Ascending aorta (tissue), 2 donors: ENCODE measurements at places on chromosomes 11 and 22.

DNA sequence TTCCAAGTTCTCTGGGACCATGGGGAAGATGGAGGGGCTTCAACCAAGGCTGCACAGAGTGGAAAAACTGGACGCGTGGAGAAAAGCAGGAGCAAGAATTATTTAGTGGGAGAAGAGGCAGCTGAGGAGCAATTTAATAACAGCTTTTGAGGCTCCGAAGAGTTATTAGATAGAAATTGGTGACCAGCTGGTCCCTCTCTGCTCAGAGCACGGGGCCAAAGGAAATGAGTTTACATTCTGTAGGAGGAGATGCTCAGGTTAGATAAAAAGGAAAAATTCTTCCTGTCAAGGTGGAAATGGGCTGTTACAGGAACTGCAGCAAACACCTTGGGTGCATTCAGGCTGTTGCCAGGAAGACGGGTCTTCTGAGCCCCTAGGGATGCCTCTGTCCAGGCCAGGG lies 47.0 kb upstream of the GALNT18 start:
- DNase-seq, result no peak

GRCh38 chr22:30421695-30422480 lies 3.7 kb upstream of the MTFP1 start:
- DNase-seq, result no peak

DNA sequence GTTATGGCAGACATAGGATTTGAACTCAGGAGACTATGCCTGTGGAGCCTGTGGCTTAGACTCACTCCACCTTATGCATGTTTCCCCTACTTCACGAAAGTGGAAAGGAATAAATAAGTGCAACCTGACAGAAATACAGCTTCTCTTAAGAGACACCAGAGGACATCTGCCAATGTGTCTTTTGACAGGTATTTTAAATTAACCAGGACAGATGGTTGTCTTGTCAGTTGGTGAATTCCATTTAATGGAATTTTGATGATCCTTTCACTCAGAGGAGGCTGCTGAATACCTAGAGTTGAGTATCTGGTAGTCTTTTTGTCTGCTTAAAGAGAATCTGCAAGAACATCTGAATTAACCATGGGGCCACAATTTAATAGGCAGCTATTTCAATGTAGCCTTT lies 46.1 kb downstream of the NELL1 start:
- DNase-seq, result no peak

DNA sequence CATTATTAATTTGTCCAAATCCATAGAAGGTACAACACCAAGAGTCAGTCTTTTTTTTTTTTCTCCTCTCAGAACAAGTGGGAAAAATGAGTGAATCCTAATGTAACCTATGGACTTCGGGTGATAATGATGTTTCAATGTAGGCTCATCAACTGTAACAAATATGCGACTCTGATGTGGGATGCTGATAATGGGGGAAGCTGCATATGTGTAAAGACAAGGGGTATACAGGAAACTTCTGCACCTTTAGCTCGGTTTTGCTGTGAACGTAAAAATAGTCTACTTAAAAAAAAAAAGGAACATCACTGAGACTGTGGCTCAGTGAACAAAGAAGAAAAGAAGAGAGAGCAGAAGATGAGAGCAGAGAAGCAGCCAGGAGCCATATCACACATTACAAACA lies 78.3 kb upstream of the ARHGAP32 start:
- DNase-seq, result no peak

DNA sequence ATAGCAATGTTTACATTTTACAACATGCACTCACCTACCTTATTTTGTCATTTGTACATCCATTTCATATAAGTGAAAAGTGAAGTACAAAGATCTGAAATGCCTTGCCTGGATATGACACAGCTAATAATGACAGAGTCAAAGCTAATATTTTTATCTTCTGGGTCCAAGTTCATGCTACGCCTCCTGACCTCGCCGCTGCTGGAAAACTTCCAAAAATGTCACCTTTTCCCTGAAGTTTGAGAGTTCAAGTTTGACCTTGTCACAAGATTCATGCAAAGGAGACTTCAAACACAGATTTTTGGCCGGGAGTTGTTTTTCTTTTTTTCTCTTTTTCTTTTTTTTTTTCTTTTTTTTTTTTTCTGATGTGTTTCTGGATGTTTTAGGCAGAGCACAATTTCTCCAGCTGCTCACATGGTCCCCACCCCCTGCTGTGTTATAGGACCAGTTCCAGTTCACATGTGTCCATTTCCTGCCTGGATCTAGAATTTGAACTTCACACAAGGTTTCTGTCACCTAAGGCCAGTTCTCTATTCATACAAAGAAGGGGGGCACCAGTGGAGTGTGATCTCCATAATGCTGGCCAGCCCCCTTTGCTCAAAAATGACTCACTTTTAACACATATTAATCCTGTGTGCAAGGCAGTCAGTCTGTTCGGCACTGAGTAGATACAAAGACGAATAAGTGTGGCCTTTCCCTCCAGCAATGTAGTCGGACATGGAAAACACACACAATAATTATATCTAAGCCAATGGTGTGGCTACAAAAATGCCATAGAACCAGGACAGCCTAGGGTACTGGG lies 546.8 kb downstream of the BUD13 start:
- no peak for DNase-seq

GRCh38 chr11:124602193-124602592 lies 9.0 kb upstream of the PANX3 start:
- DNase-seq, result no peak

GRCh38 chr11:66867425-66868040 lies 10.7 kb downstream of the LRFN4 start:
- no peak for DNase-seq

- no peak for DNase-seq
These were observed at the start of gene BEST1 for GRCh38 chr11:61950035-61950547. Gene BEST1, plus strand, starts transcription at chr11:61950351. Its CDS starts 1,456 bp downstream, at chr11:61951807.

- peak; percentile 72 for DNase-seq
These were observed 10.5 kb downstream of the AASDHPPT start for GRCh38 chr11:106087815-106088435.

GRCh38 chr11:2302896-2303626 lies 1.2 kb downstream of the TSPAN32 start:
- no peak for DNase-seq

GRCh38 chr11:15278128-15278527 lies 163.4 kb downstream of the INSC start:
- DNase-seq, result no peak

GRCh38 chr22:41512421-41513194 lies 31.7 kb downstream of the POLR3H start:
- DNase-seq, result no peak

- peak; percentile 59 for DNase-seq
These were observed 21.3 kb upstream of the MICAL2 start for GRCh38 chr11:12089041-12089440.

DNA sequence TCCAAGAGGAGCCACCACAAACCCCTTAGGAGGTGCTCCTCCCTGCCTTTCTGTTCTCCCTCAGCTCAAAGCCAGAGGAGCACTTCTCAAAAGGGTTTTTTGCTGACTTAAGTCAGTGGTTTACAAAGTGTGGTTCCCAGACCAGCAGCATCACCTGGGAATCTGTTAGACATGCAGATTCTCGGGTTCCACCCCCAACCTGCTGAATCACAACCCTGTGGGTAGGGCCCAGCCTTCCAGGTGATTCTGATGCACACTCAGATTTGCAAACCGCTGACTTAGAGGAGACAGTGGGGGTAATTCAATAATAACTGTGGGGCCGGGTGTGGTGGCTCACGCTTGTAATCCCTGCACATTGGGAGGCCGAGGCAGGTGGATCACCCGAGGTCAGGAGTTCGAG lies 22.8 kb downstream of the CREB3L1 start:
- no peak for DNase-seq

GRCh38 chr22:20080776-20081654 lies 974 bp downstream of the DGCR8 start:
- no peak for DNase-seq

DNA sequence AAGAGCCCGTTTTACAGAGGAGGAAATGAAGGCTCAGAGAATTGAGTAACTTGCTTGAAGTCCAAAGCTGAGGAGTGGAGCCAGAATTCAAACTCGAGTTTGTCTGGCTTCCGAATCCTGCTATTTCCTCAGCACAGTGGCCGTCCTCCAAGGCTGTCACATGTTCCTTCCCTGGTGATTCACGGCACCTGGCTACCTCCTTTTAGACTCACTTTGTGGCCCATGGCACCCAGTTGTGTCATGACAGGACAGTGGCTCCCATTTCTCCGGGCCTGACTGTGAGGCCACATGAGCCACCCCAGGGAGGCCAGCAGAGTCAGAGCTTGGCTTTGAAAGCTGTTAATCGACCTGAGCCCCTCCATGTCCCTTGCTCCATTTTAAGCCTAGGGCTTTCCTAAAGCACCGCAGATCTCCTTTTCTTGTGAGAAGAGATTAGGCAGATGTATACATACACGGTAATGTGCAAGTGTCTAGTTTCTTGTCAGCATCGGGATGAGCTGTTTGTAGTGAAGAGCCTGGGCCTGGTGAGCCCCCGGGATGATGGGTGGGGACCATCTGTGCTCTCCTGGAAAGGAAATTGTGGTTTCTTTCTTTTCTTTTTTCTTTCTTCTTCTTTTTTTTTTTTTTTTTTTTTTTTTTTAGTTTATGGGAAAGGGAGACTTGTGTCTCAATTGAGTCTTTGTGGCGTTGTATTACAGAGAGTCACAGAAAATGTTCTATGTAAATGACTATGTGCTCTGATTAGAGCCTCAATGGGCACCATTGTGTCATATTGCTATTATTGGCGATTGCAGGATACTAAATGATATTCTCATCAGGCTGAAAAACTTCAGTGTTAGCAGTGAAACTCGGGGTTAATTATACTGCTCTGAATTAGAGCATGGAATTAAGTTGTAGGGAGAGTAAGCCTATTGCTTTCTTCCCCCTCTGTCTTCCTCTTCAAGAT lies 54.8 kb downstream of the PTPRJ start:
- DNase-seq, result peak; percentile 81

GRCh38 chr11:64415286-64415685 lies 56.3 kb downstream of the RPS6KA4 start:
- DNase-seq, result no peak

DNA sequence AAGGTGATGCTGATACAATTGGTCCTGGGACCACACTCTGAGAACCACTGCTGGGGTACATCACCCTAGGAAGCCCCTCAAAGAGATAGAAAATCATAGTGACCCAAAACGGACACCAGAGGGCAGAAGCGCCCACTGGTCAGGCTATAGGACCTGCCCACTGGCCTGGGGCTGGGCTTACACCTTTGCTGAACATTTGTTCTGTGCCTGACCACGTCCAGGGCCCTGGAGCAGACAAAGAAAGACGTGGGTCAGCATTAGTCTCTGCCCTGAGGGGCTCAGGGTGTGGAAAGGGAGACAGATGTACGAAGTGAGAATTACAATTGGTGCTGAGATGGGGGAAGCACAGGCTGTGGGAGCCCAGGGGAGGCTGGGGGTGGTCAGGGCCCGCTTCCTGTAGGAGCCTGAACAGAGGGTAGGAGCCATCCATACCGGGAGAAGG lies 14.4 kb upstream of the SERPINH1 start:
- DNase-seq, result no peak

DNA sequence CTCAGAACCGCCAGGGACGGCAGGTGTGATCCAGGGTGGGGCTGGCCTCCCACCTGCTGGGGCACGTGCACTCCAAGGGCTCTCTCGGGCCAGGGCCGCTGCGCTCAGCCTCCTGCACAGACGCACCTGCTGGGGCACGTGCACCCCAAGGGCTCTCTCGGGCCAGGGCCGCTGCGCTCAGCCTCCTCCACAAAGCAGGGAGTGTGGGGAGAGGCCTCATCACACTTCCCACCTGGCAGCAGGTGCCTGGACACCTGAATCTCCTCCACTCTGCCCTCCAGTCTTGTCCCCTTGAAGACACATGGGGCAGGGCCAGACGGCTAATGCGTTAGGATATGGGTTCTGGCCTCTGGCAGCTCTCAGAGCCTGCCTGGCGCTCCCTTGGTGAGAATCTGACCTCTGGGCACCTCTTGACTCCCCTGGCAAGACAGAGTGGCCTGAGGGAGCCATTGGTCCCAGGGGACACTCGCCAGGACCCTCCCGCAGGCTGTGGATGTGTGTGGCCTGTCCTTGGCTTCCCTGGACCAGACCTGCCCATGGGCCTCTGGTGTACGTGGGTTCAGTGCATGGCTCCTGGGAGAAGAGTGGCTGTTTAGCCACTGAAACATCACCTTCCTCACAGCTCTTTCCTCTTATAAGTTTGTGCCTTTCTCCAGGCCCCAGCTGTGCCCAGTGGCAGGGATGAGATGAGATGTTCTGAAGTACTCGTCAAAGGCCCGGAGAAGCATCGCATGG lies 73.5 kb downstream of the BRD1 start:
- DNase-seq, result no peak

DNA sequence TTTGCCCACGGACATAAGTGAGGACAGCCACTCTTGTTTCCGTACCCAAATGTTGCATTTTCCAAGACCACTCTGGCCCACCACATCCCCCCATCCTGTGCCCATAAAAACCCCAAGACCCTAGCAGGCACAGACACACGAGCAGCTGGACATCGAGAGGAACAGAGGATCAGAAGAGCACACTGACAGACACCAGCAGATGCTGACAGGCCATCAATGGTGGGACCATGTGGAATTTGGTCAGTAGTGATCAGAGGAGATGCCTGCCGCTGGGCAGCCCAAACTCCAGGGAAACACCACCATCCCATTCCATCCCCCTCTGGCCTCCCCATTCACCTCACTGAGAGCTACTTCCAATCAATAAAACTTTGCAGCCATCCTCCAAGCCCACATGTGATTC lies 87.0 kb downstream of the DLG2 start:
- DNase-seq, result no peak

GRCh38 chr22:47278655-47279054 lies 516.2 kb downstream of the TBC1D22A start:
- DNase-seq, result no peak

GRCh38 chr11:78943154-78943553 lies 368.5 kb upstream of the NARS2 start:
- DNase-seq, result no peak

- no peak for DNase-seq
These were observed 67.3 kb upstream of the CSNK2A3 start for GRCh38 chr11:11420191-11420898.

- DNase-seq, result no peak
These were observed 551.4 kb downstream of the BUD13 start for GRCh38 chr11:116221351-116221750.

DNA sequence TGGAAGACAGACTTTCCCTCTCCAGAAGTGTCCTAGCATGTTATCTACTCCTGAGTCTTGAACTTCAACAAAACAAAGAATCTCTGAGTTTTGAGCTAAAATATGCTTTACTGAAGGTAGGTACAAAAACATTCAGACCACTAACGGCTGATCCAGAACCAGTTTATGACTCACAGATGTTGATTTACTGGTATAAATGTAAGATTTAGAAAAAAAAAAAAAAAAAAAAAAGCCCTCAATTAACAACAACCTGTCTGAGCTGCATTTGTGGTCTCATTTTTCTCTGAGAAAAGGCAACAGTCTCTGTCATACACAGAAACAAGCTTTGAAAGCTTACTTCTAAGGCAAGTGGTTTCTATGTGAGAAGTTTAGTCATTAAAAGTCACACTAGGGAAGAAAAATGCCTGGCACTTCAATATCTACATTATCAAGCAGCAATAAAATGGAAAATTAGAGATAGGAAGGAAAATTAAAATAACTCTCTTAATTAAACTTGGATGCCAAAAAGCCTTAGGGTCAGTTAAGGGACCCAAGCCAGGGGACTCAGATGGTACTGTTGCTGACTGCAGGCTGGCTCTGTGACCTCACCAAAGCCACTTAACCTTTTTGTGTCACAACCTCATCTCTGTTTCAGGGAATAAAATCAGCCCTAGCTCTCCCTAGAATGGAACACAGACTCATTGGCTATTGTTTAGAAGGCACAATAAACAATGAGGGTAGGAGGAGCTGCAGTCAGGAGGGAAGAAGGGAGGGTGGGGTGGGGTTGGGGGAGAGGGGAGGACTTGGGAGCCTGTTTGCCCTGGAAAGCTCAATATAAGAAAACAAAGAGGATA lies 61.7 kb downstream of the ETS1 start:
- no peak for DNase-seq

- DNase-seq, result no peak
These were observed 80.7 kb downstream of the PARVA start for GRCh38 chr11:12458042-12458441.
